Activated effector memory CD4-positive, alpha-beta T cell treated with Interleukin-2 at 50 U/mL for 16 hours (primary cell): ENCODE measurements at places on chromosomes 7 and 10.
A peak's percentile ranks its signal among the peaks of the same experiment; 100 is the strongest.

DNA sequence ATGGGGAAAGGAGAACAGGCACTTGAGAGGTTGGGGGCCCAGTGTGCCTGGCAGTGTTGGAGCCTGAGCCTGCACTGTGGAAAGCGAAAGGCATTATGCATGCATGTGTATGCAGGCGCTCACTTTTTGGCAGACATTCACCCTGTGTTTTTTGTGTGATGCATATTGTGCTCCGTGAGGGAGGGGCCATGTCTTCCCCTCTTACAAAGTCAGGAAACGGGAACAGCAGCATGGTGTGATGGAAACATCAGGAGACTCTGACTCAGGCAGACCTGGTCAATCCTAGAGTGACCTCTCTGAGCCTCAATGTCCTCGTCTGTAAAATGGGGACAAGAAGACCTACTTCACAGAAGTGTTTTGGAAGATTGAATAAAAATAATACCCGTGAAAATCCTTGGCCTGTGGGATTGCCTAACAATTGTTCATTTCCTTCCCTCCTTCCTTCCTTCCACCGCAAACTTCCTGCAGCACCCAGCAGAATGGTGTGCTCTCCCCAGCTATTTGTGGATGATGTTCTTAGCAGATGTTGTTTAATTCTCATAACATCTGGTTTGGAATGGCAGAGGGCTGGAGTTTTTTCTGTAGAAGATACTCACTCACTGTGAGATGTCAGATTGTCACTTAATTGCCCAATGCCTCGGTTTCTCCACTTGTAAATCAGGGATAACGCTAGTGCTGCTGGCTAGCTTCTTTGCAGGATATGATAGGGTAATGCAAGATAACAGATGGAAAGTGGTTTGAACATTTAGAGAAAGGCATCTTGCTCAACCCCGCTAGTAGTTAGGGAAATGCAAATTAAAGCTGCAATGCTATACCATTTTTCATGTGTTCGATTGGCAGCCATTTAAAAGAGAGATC lies 39.8 kb downstream of the CDH23 start:
- no peak for DNase-seq

DNA sequence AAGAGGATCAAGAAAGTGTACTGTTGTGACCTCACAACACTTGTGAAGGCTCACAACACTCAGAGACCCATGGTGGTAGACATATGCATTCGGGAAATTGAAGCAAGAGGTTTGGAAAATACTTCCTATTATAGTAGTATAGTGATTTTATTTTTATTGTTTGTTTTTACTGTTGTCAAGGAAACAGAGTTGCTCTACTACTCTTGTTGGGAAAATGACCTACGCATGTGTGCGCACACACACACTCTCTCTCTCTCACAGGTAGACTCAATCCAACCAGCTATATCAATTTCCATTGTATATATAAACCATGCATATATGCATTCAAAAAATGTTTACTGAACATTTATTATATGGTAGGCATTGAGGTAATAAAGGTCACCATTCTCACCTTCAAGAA lies 63.7 kb upstream of the PRR15 start:
- no peak for DNase-seq

GRCh38 chr10:124010024-124010423 lies 83.4 kb downstream of the CHST15 start:
- DNase-seq, result no peak

- no peak for DNase-seq
These were observed 3.7 kb upstream of the ATOH7 start for GRCh38 chr10:68235581-68235980.

DNA sequence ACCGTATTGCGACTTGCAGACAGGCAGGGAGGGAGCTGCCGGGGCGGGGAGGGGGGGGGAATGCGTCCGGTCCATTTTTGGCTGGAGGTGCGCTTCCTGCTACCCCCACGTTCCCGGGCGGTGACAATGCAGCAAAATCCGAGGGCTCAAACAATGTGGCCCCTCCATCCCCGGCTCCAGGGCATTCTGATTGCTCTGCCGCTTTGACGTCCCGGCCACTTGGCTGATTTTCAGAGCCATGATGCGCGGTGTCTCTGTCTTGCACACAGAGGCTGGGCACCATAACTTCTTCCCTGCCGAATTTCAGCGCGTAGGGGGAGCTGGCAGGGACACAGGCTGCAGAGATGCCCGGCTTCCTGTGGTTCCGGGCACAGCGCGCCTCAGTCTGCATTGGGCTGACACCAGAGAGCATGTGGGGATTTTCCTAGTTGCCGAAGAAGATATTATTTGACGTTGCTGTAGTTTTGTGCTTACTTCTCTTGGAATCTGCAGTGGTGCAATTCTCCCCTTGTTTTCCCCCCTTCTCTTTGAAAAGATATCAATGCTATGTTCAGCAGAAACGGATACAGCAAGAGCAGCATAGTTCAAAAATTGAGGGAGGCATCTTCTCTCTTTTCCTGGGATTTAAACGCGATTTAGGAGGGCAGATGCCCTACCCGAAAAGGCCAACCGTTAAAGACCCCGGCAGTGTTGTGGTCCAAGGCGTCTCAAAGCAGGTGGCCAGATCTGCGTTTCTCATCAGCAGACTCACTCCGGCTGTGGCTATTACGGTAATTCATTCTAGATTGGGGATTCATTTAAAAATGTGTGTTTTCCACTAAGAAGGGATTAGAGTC lies 1.4 kb downstream of the HECW1 start:
- no peak for DNase-seq

GRCh38 chr10:665579-666091 lies 23.8 kb downstream of the DIP2C start:
- DNase-seq, result no peak

- no peak for DNase-seq
These were observed 123.3 kb downstream of the TRRAP start for GRCh38 chr7:99001482-99002147.

DNA sequence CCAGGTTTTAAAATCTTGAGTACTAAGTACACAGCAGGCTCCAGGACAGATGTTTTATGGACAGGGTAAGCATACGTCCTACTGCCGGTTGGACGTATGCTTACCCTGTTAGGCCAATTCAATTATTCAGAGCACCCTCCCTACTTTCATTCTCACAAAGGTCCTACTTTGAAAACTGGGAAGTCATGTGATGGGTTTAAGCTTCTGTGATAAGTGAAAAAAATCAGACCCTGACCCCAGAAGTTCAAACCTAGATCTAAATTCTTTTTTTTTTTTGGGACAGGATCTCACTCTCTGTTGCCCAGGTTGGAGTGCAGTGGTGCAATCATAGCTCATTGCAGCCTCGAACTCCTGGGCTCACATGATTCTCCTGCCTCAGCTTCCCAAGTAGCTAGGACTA lies 55.2 kb downstream of the HIPK2 start:
- no peak for DNase-seq

DNA sequence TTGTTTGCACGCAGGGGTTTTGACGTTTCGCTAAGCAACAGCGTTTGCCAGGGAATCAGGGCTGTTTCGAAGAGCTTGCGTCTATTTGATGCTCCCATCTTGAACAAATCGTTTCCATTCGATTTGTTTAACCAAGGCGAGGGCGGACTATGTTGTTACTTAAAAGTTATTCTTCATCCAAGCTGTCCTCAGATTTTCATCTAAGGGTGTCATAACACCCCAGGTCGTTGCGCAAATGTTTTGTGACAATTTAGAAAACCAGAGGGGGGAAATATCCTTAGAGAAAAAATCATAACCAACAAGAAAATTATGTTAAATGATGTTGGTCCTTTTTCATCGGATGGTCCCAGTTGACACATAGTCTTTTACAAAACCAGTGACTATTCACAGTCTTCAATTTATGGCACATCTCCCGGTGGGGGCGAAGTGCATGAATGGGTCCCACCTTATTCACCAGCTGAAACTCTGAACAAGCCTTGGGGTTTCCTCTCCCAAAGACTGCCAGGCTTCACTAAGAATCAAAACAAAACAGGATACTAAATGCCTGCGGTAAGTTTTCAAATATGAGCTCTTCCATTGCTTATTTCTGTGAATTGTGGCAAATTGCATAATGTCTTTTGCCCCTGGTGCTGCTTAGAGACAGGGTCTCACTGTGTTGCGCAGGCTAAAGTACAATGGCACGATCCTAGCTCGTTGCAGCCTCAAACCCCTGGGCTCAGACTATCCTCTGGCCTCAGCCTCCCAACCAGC lies 109.9 kb downstream of the REEP3 start:
- DNase-seq, result no peak

DNA sequence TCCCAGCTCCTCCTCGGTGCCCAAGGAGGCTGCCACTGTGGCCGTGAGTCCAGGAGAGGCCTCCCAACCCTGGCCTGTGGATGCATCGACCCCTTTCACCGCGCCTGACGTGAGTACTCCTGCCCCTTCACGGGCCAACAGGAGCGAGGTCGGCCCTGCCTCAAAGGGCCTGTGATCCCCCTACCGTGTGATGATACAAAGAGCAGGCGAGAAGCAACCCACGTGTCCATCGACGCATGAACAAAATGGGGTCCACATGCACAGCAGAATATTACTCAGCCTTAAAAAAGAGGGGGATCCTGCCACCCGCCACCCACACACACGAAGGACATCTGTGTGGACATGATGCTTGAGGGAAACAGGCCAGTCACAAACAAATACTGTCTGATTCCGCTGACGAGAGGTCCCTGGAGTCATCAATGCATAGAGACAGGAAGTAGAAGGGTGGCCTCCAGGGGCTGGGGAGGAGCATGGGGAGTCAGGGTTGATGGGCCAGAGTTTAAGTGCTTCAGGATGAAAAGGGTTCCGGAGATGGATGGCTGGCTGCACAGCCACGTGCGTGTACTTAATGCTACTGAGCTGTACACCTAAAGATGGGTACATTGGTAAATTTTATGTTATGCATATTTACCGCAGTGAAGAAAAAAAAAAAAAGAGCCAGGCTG lies 151.9 kb downstream of the PRKAG2 start:
- DNase-seq, result no peak

- DNase-seq, result no peak
These were observed 150.4 kb upstream of the GNAI1 start for GRCh38 chr7:79984210-79984609.

GRCh38 chr7:107414198-107414597 lies 55.7 kb upstream of the GPR22 start:
- DNase-seq, result no peak

- DNase-seq, result no peak
These were observed 7.5 kb downstream of the PDGFA start for GRCh38 chr7:512146-512510.

GRCh38 chr7:32518534-32519140 lies 23.3 kb downstream of the AVL9 start:
- DNase-seq, result no peak

- DNase-seq, result no peak
These were observed 240.4 kb upstream of the CELF2 start for GRCh38 chr10:10777279-10777678.

GRCh38 chr10:76119036-76119435 lies 687.6 kb downstream of the LRMDA start:
- no peak for DNase-seq

DNA sequence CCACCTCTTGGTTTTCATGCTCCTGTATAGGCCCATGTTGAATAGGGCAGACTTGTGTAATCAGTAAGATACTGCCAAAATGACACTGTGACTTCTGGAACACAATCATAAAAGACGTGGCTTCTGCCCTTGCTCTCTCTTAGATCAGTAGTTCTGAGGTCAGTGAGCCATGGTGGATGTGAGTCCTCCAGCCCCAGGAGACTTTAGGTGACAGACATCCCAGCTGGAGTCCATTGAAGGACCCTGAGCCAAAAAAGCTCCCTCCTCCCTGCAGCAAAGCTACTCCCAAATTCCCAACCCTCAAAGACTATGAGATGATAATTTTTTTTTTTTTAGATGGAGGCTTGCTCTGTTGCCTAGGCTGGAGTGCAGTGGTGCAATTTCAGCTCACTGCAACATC lies 3.2 kb upstream of the RADIL start:
- no peak for DNase-seq

- no peak for DNase-seq
These were observed 1.6 kb downstream of the PWWP2B start for GRCh38 chr10:132398566-132398991.

DNA sequence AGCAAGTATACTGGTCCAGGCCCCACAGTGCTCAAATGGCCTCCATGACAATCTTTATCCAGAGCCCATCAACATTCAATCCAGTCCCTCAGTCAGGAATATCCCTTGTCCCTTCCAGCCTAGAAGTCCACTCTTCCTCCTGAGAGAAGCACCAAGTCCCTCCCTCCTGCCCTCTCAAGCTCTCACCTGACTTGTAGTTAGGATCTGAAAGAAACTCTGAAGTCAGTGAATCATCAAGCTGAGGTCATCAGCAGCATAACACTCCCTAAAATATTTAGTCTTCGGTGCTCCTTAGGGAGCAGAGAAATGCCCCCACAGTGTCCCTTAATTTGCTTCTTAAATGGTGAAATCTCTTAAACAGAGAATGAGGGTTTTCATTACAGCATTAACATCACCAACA lies 31.0 kb downstream of the GRM8 start:
- no peak for DNase-seq

GRCh38 chr7:155333346-155334234 lies 35.9 kb downstream of the INSIG1 start:
- DNase-seq, result no peak

DNA sequence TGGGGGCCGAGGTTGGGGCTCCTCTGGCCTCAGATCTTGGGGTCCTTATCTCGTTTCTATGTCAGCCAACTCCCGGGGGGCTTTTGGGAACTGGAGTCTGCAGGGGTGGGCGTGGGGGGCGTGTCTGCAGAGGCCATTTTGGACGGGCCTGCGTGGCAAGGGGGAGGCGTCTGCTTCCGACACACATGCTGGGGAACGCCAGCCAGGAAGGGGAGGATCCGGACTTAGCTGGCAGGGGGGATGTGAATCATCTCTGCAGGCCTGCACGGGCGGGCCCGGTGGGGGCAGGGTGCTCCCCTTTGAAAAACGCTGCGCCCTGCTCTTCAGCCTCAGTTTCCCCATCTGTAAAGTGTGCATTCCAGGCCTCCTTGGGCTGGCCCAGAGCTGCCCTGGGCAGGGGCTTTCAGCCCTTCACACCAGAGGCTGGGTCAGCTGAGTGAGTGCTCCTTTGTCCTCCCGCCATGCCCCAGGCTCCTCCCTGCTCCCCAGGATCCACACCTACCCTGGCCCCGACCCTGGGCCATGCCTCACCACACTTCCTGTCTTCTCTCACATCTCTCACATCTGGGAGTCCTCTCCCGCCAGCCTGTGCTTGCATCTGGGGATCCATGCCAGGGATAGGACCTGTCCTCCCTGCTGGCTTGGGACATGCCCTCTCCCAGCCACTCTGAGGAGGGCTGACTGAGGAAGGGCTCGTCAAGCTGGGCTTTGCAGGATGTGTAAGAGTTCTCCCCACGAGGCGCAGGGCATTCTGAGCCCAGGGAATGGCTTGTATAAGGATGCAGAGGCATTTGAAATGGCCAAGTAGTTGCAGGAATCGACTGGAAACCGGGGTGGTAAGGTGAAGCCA lies 172.6 kb upstream of the TNRC18 start:
- DNase-seq, result peak; percentile 45

DNA sequence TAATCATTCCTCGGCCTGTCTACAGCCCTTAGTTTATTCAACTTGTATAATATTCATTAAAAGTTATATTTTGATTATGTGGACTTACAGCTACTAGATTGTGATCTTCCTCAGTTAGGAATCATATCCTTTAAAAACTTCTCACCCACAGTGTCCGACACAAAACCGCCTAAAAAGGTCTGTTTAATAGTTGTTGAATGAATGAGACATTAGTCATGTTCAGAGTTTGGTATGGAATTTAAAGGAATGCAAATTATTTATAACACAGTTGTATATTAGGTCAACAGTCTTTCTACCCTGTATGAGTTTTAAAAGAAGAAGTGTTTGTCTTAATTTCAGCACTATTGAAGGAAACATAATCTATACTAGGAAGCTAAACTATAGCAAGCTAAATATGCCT lies 390.0 kb downstream of the ARL4A start:
- DNase-seq, result no peak

- DNase-seq, result no peak
These were observed 93.5 kb downstream of the AKAP9 start for GRCh38 chr7:92034116-92034515.

GRCh38 chr7:2517026-2517425 lies 2.5 kb upstream of the LFNG start:
- no peak for DNase-seq
